Iris pigment epithelial cell (primary cell): ENCODE measurements at places on chromosomes 6 and 20.

- no peak for DNase-seq
These were observed 58.7 kb downstream of the ZFAND3 start for GRCh38 chr6:37878150-37878710.

- DNase-seq, result peak; percentile 4
These were observed 362.0 kb downstream of the CENPW start for GRCh38 chr6:126701676-126702560.

- DNase-seq, result no peak
These were observed 132.0 kb upstream of the ENPP5 start for GRCh38 chr6:46302816-46303215.

- no peak for DNase-seq
These were observed 400.0 kb upstream of the CDH4 start for GRCh38 chr20:60851826-60852704.

- DNase-seq, result no peak
These were observed 26.4 kb downstream of the SDHAF4 start for GRCh38 chr6:70593118-70593486.

DNA sequence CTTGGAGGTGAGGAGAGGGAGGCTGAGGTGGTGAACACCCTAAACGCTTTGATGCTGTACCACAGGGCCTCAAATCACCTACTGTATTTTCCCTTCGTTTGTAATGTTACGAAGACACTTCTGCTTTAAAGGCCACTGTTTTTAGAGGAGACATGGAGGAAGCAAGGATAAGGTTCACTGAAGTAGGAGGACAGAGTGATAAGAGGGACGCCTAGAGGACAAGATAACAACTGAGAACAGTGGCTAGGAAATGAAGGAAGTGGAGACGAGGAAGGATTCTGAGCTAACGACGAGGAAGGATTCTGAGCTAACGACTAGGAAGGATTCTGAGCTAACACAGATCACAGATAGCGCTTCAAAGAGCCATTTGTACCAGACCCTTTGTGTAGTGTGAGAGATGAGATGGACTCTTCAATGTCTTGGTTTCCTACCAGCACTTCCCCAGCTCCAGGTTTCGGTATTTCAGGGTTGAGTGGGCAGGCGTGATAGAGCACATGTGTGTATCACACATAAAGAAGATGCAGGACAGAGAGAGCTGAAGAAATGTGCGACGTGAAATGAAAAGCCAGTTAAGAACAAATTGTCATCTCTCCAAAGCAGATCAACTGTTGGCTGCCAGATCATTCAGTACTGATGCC lies 7.5 kb downstream of the SF3B5 start:
- no peak for DNase-seq

DNA sequence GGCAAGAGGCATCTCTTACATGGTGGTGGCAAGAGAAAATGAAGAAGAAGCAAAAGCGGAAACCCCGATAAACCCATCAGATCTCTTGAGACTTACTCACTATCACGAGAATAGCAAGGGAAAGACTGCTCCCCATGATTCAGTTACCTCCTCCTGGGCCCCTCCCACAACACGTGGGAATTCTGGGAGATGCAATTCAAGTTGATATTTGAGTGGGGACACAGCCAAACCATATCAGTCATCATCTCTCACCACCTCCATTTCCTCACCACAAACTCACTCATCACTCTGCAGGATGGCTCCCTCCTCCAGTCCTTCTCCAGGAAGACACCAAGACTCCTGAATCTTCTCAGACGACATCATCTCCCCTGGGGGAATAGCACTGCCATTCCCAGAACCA lies 25.8 kb upstream of the SLC16A10 start:
- DNase-seq, result peak; percentile 8

- no peak for DNase-seq
These were observed 249.2 kb upstream of the RREB1 start for GRCh38 chr6:6858533-6858982.

DNA sequence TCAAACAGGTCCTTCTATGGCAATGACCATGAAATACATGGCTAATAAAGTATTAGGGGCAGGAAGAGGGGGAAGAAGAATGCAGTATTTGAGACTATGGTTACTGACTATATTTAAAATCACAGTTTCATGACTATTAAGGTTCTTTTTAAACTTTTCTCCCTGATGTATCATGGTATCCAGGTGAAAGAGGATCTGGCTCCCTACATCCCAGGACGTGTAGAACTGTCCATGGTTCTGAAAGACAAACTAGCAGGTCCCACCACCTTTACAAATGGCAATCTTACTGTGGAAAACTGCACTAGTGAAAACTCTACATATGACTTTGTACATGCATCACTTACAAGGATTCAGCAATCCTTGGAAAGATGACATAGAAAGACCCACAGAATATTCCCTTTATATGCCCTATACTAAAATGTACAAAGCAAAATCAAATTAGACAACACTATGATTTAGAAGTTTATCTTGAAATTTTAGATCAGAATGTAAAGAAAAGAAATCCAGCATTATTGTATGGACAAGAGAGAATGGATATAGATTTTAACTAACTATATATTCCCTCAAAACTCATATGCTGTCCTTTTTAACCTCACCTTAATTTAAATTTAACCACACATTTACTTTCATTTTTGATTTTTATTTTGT lies 33.5 kb downstream of the RPP21 start:
- peak; percentile 7 for DNase-seq

- no peak for DNase-seq
These were observed 91.3 kb downstream of the LYRM2 start for GRCh38 chr6:89547281-89547680.

GRCh38 chr20:47776639-47777038 lies 8.6 kb downstream of the SULF2 start:
- DNase-seq, result no peak

GRCh38 chr6:51112731-51113130 lies 294.1 kb downstream of the TFAP2B start:
- peak; percentile 60 for DNase-seq

DNA sequence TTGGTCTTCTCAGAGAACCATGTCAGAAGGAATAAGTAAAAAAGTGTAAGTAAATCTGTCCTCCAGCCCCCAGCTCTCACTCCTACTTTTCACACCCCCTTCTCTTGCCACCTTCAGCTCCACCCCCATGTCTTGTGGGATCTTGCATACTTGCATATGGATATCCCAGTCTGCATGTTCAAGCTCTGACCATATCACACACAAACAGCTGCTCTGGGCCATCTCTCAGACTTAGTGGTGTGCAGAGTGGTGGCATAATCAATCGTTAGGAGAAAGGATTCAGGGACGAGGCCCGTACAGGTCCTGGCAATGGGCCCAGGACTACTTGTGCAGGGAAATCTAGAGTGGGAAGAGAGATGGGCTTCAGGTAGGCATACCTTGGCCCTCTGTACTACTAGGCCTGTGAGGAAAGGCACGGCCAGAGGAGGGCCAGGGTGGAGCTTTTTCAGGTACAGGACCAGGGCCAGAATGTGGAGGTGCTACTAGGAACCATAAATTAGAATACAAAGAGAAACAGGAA lies 112.0 kb upstream of the SGK1 start:
- no peak for DNase-seq

- DNase-seq, result no peak
These were observed 139.9 kb downstream of the MYB start for GRCh38 chr6:135320721-135321621.

DNA sequence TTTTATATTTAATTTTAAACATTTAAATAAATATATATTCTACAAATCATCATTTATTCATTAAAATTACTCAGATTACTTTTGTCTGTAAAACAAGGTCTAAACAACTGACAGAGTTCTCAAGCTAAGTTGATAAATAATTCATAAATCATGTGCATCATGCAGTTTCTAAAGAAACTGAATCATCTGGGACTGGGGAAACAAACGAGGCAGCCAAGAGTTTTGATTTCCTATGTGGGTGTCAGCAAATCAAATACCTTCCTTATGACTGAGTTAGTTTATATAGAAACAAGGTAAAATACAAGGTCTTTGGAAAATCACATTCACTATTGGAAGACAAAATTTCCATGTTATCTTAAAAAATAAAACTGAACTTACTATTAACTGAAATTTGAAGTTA lies 149.9 kb upstream of the BEND6 start:
- DNase-seq, result peak; percentile 90

GRCh38 chr6:135282395-135282794 lies 101.3 kb downstream of the MYB start:
- no peak for DNase-seq
